ENCODE measurements at places on chromosomes 2 and 18. TPM values are rescaled to one million over a fixed set of nuclear protein-coding genes. Genes with fewer than 3 reads are reported as not detected.

CCDC85A gene
- total RNA-seq = not detected

NGEF gene
- 0.21 TPM for total RNA-seq

IL36G gene
- total RNA-seq = not detected

DIS3L2 gene
- 26.8 TPM for total RNA-seq

RAB31 gene
- total RNA-seq = 47.8 TPM

PROKR1 gene
- under 0.01 TPM for total RNA-seq

METTL5 gene
- total RNA-seq = 30.1 TPM

ABCG8 gene
- not detected for total RNA-seq

NEU2 gene
- total RNA-seq = not detected

TUBA4B gene
- not detected for total RNA-seq

FOXI3 gene
- total RNA-seq = not detected

PLCL1 gene
- total RNA-seq = 23.4 TPM

GLI2 gene
- not detected for total RNA-seq

ADGRF3 gene
- 0.31 TPM for total RNA-seq

DPP4 gene
- total RNA-seq = 22.6 TPM

SERPINE2 gene
- 2.5 TPM for total RNA-seq

RND3 gene
- 0.42 TPM for total RNA-seq

SEMA4F gene
- 2.0 TPM for total RNA-seq

TFPI gene
- total RNA-seq = 6.9 TPM

TOGARAM2 gene
- total RNA-seq = 0.73 TPM

ARHGAP28 gene
- total RNA-seq = not detected

ACKR3 gene
- 2.7 TPM for total RNA-seq

SP100 gene
- 252 TPM for total RNA-seq

EPAS1 gene
- 5.2 TPM for total RNA-seq

RGPD8 gene
- total RNA-seq = 96.6 TPM

TBR1 gene
- 0.10 TPM for total RNA-seq

NFE2L2 gene
- total RNA-seq = 123 TPM

All from mononuclear cell (primary cell).